ENCODE measurements at places on chromosomes 12 and 14.

DNA sequence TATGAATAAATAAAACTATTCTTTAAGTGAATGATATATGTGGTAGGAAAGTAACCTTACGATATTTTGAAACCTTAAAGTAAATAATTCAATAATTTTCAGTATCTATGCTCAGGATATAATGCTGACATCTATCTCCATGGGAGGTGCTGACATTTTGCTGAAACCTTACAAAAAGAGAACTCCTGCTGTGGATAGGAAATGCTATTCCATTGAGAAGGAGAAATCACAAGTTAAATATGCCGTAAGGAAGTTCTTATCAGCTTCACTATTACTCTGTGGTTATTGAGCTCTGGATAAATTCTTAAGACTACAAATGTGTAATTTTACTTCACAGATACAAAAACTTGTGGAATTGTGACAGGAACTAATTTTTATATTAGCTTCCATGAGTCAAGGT, 722.1 kb downstream of the TMTC2 start:
- DNase-seq: no peak

DNA sequence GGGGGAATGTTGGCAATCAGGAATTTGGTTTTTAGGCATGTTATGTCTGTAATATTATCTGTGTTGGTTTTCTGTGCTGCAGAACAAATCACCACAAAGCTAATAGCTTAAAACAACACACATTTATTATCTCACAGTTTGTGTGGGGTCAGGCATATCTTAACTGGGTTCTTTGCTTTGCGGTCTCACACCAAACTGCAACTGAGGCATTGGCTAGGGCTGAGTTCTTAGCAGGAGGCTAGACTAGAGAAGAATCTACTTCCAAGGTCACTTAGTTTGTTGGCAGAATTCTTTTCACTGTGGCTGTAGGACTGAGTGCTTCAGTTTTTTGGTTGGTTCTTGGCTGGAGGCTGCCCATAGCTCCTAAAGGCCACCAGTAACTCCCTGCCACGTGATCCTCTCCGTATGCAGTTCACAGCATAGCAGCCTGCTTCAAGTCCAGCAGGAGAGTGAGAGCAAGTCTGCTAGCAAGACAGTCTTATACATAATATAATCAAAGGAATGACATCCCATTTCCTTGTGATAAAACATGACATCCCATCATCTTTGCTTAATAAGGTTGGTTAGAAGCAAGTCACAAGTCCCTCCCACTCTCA, 21.6 kb downstream of the ATF1 start:
- DNase-seq: no peak

- no peak for DNase-seq
Observed at GRCh38 chr12:90245391-90245790, 536.8 kb upstream of the ATP2B1 start.

DNA sequence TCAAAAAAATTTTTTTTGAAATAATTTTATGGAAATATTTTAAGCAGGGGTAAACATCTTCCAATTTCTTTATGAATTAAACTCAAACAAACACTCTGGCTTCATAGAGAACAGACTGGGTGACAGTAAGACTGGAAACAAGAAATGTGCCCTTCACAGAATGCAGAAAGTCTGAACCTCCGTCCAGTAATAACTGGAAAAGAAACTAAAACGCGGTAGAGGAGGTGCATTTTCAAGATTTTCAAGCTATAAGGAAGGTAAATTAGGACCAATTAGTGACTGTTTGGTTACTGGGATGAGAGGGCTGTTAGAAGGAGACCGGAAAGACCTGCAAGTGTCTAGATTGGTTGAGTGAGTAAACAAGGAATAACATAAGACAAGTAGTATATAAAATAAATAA, 245.7 kb downstream of the CEP128 start:
- DNase-seq: peak; percentile 3

GRCh38 chr14:81819344-81819743, 285.7 kb upstream of the SEL1L start:
- no peak for DNase-seq

DNA sequence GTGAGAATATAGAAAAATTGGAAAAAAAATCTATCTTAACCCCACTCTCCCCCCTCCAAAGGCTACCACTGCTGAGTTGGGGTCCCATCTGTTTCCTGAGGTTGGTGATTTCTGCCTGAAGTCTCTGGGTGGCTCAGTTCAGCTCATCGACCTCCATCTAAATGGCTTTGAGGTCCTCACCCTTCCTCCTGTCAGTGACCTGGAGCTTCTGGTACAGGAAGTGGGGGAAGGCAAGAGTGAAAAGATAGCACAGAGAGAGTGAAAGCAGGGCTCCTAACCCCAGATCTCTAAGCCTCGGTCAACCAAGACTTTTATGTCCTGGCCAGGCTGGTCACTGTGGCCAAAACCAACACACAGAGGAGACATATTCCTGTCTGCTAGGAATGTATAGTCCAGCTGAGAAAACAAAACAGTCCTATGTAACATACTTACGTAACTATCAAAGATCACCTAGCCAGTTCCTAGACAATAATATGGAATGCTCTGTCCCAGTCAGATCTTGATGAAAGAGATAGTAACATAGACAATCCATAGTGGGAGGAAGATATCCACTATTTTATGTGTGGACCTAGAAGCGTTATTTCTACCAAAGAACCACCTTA, 12.3 kb upstream of the KRT73 start:
- no peak for DNase-seq

- no peak for DNase-seq
Observed at GRCh38 chr12:25101092-25101445, 93.9 kb downstream of the DNAI7 start.

GRCh38 chr14:100278702-100279101, 27.5 kb downstream of the SLC25A29 start:
- DNase-seq: no peak

- no peak for DNase-seq
Observed at GRCh38 chr12:1517007-1517406, 77.4 kb downstream of the FBXL14 start.

DNA sequence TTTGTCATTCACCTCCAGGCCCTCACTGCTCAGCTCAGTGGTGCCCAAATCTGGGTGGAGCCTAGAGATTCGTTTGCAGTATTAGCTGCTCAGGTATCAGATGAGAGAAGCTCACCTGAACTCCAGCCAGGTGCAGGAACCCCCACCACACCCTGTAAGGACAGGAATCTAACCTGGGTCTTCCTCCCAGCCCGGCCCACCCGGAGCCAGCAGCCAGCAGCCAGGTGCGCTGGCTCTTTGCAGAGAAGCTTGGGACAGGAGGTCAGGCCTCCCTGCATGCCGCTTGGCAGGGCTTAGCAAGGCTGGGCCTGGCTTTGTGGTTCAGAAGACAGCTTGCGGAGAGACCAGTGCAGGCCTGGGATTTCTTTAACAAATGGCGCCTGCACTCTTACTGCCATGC, 125.6 kb upstream of the MYL2 start:
- DNase-seq: no peak

DNA sequence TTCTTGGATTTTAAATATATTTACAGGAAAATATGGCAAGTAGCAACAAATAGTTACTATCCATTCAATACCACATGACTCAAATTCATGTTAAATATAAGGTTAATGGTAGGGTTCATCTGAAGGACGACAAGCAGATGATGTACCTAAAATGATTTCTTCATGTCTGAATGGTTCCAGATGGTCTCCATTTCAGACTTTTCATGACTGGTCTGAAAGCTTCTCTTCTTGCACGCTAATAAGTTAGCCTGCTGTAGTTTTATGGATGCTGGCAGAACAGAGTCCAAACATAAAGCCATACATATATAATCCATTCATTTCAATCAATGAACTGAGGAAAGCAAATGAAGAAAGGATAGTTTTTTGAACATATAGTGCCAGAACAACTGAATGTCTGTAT, 257.0 kb upstream of the MGAT4C start:
- no peak for DNase-seq

GRCh38 chr12:24960222-24960855, 11.4 kb upstream of the BCAT1 start:
- DNase-seq: no peak

DNA sequence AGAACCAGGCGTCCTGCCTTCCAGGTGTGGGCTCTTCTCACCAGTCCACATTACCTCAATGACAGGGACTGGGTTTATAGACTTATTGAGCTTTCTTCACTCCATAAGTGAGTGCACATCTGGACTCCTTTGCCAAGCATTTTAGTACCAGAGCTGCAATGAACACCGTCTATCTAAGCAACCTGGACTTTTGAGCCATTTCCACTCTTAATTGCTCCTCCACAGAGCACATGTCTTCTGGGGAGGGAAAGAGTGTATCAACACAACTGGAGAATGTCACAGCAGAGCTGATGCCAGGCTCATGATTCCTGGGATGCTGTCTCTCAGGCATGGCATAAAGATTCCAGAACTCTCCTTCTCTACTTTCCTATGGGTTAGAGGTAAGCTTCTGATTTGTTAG, 43.0 kb upstream of the BDKRB2 start:
- DNase-seq: no peak

GRCh38 chr14:65412032-65412846, at the start of gene FUT8:
TSS of gene FUT8 (plus strand) at chr14:65412730. CDS start at chr14:65561564, 148,834 bp downstream.
- DNase-seq: peak; percentile 93

DNA sequence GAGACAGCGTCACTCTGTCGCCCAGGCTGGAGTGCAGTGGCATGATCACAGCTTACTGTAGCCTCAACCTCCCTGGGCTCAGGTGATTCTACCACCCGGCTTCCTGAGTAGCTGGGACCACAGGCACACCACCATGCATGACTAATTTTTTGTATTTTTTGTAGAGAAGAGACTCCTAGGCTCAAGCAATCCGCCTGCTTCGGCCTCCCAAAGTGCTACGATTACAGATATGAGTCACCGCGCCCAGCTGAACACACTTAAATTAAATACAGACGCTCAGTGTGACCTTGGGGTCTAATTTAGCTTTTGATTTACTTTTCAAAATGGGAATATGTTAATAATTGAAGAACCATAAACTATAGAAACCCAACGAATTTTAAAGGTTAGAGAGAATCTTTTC, 77.2 kb downstream of the C2CD5 start:
- no peak for DNase-seq

DNA sequence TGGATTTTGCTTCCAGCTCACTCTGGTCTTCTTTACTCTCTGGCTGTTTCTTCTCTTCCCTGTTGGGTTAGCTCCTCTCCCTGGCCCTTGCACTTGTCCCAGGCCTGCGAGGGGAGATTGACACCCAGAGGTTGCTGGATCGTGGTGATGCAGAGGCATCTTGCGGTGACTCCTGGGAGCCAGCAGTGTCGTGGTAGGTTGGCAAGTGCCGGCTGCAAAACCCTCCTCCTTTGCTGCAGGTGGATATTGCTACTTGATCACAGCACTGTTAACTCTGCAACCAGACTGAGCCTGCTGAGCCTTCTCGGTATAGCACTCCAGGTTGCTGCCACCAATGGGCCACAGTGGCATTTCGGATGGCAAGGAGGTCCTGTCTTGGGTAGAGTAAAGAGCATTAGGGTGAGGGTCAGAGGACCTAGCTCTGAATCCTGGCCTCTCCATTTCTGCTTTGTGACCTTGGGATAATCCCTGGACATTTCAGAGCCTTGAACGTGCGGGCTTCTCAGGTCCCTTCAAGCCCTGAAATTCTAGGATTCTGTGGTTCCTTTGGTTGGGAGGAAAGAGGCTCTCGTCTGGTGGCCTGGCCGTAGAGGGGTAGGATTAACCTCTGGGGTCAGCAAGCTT, 87.4 kb downstream of the TSPAN9 start:
- no peak for DNase-seq

GRCh38 chr12:124369055-124369826, 74.3 kb downstream of the RFLNA start:
- no peak for DNase-seq

GRCh38 chr12:69052613-69053408, 119.8 kb upstream of the CPM start:
- peak; percentile 72 for DNase-seq

DNA sequence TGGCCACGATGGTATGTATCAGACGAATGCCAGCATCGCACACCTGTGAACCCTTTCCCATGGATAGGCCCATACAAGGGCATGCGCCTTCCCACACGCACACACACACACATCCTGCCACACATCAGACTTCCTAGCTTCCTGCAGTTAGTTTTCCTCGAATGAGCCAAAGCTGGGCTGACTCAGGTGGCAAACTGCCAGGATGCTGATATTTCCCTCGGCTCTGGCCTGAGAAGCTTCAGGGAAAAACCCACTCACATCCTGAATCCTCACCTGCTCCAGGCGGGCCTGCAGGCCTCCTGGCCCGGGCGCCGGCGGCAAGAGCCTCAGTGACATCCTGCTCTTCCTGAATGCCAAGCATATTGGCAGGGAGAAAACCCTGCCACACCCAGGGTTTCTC, 22.4 kb downstream of the CALM1 start:
- no peak for DNase-seq

- DNase-seq: no peak
Observed at GRCh38 chr12:87430444-87430843, 598.8 kb downstream of the C12orf50 start.

- no peak for DNase-seq
Observed at GRCh38 chr14:66401449-66402095, 84.6 kb upstream of the CCDC196 start.

DNA sequence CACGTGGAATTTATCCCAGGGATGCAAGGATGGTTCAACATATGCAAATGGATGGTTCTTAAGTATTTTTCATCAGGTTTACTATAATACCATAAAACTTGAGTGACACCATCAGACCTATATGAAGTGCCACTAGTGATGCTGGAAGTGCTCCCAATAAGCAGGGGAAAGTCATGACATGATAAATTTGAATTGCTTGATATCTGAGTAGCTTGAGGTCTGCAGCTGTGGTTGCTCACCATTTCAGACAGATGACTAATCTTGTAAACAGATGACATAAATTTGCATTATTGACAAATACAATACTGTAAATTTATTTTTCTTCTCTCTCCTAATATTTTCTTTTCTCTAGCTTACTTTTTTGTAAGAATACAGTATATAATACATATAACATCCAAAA, 13.7 kb upstream of the PRPF39 start:
- no peak for DNase-seq

GRCh38 chr14:74962493-74962892, 7.1 kb upstream of the PGF start:
- no peak for DNase-seq

GRCh38 chr12:38961683-38962082, 56.3 kb upstream of the CPNE8 start:
- DNase-seq: no peak

DNA sequence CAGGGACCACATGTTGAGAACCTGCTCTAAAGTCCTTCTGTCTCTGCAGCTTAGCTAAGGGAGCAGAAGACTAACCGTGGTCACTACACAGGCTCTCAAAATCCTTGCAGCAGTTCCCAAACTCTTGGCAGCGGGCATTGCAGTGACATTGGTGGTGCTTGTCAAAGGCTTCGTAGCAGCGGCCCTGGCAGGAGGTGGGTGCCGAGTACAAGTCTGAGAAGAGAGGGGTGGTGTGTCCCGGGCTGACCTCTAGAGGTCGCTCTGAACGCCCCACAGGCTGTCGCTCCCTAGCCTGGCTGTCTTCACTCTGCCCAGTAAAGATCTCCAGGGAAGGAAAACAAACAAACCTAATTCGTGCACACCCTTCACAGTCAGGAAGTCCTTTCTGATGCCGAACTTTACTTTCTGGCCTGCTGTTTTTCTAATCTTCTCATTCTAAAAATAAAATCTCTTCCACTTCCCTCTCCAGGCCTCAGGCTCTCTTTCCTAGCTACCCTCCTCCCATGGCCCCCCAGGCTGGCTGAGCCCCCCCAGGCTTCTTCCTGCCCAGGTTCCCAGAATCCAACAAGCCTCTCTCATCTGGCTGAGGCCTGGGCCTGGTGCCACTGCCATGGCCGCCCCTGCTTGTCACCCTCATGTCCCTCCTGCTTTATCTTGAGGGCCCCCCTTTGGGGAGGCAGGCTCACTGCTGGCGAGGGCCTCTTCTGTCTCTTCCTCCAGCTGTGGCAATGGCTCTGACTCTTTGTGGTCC, 7.7 kb downstream of the ENDOU start:
- peak; percentile 34 for DNase-seq

Measured in T-helper 1 cell (primary cell).